ENCODE measurements at places on chromosomes 6 and 20.

GRCh38 chr20:64223526-64224067 is 32.0 kb upstream of the PCMTD2 start:
- no peak for DNase-seq

DNA sequence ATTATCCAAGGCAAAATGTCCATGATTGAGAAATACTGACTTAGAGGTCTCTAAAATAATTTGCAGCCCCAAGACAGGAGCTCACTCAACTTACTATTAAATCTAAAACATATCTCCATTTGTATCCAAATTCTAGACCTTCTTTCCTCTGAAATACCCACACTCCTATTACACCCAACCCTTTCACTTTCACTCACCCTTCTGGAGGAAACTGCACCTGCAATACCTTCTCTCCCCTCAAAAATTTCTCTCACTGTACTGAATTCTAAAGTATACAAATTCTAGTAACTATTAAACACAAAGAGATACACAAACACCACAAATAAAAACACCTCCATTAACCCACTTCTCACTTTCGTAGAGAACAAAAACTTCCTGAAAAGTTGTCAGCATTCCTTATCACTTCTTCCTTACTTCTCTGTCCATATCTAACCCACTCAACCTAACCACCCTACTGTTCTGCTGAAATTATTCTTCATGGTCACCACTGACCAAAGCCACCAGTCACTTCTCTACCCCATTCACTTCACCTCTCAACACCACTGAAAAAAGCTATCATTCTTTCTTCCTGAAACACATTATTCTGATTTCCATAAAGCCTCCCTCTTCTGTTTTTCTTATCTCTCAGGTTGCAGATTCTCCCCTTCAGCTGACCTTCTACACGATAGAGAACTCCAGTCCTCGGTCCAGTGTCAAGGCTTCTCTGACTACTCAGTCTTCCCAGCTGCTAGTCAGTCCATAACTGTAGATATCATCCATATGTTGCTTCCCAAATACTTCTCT is 12.0 kb downstream of the LMBRD1 start:
- no peak for DNase-seq

GRCh38 chr6:62707156-62707555 is 421.1 kb upstream of the KHDRBS2 start:
- DNase-seq: no peak

DNA sequence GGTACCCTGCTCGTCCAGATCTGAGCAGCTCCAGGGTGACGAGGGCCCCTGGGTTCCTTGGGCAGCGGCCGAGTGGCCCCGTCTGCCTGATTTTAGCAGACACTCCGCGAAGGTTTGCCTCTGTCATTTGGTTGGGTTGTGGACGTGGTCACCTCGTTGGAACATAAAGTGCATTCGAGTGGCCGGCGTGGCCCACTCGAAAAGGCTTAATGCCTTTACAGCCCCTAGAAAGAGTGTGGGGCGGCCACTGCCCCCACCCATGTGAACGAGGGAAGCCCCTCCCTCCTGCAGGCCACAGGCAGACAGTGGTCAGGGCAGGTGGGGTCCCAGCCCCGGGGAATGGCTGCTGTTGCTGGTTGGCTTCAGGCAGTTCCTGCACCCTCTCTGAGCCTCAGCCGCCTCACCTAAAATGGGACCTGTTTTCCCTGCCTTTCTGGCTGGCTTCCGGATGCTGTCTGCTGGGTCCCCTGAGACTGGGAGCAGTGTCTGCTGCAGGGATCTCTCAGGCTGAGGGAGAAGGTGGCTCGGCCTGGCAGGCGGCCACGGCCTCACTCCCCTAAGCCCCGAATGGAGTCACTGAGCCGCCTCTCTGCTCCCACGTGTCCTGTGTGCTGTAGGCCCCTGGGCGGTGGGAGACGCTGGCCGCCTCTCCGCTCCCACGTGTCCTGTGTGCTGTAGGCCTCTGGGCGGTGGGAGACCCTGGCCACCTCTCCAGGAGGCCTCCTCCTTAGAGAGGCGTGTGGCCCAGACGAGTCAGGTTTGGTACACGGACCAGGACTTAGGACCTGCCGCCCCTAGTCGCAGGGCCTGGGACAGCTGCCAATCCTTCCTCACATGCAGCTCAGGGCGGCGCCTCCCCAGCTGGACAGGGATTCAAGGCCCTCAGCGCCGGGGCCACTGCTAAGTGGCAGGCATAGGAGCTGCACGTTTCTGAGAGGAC is 233.0 kb downstream of the ERMARD start:
- no peak for DNase-seq

- no peak for DNase-seq
Measured at GRCh38 chr6:74289884-74290283, 593.9 kb downstream of the CD109 start.

GRCh38 chr6:110369066-110369465 is 10.9 kb upstream of the METTL24 start:
- no peak for DNase-seq

DNA sequence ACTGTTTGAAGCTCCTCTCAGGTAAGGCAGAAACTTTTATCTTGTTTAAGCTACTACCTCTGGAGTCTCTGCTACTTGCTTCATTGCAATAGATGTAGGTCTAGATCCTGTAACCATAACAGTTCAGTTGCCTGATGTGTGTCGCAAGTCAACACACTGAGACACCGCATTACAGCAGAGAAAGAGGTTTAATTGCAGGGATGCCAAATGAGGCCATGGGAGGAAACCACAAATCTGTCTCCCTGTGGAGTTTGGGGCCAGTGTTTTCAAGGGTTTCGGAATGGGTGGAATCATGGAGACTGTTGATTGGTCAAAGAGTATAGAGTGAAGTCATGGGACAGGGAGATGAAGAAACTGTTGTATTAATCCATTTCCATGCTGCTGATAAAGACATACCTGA is 57.1 kb upstream of the RBM24 start:
- DNase-seq: no peak

DNA sequence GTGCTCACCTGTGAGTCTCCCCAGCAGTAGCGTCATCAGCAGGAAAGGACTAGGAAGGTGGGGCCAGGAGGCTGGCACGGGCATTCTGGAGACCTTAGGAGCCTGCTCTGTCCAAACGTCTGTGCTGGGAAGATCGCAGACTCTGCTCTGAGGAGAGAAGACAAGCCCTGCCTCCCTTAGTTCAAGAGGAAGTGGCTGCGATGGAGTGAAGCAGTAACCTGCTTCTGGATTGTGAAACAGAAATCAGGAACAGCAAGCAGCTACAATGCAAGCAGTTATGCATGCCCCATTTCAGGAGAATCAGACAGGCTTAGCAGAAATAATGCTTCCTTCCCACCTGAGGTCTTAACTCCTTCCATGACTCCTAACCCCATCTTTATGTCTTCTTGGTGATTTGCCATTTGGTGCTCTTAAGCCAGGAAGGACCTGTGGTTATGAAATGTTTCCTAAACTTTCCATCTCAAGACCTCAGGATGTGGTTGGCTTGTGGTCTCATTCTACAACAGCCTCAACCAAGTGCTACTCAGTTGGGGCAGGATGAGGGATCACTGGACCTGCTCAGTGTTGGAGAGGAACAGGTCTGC is at the start of gene SIRPB1:
SIRPB1 (minus strand) TSS at position 149 of the 584 bp plus-strand sequence; CDS start at position 84, 65 bp downstream.
- DNase-seq: no peak

DNA sequence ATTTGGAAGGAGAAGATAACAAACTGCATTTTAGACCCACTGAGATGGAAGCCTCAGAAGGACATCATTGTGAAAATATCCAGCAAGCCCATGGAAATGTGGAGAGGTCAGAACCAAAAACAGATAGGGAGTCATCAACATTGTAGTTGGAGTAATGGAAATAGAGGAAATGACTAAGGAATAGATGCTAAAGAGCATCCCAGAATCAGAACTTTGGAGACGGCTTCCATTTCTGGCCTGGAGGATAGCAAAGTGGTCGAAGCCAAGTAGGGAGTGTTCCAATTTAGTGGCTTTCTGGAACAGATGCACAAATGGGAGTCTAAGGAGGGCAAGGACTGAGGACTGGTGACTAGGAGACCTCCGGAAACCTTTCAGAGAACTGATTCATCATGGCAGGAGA is 3.6 kb downstream of the BEND6 start:
- no peak for DNase-seq

GRCh38 chr20:57582432-57583288 is 21.8 kb downstream of the PCK1 start:
- DNase-seq: no peak

GRCh38 chr6:53611889-53612288 is 53.7 kb downstream of the KLHL31 start:
- DNase-seq: no peak

DNA sequence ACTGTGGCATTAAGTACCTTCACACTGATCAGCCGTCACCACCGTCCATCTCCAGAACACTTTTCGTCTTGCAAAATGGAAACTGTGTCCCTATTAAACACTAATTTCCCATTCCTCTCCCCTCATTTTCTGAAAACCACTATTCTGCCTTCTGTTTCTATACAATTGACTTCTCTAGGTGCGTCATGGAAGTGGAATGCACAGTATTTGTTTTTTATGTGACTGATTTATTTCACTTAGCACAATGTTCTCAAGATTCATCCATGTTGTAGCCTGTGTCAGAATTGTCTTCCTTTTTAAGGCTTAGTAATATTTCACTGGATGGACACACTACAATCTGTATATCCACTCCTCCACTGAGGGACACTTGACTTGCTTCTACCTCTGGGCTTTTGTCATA is 53.8 kb upstream of the PDE10A start:
- no peak for DNase-seq

DNA sequence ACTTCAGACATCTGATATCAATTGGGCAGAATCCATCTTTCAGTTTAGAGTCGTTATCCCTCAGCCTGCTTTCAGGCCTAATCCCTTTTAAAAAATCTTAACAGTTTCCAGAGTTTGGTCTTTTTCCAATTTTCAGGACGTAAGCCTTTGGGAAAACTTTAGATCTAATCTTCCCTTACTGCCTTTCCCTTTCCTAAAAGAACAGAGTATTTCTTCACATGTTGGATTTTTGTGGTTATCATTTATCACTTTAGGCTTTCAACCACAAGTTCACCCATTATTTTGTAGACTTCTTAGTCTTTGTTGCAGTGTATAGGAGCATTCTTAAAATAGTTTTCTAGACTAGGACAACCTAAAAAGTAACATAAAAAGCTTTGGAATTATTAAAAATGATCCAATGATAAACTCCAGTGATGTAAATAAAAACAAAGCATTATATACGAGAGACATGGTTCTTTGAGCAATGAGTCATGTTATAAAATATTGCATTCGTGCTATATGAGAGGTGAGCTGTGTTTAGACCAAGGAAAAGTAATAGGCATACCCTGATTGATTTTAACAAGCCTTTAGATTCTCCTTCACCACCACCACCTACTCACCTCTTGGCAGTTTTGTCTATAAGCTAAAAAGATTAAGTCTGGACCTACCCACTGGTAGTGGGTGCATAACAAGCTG is 90.4 kb upstream of the MCHR2 start:
- DNase-seq: no peak

- no peak for DNase-seq
Measured at GRCh38 chr20:57633945-57634491, 13.8 kb upstream of the ZBP1 start.

GRCh38 chr20:21237956-21238799 is 65.0 kb upstream of the XRN2 start:
- no peak for DNase-seq

- DNase-seq: no peak
Measured at GRCh38 chr20:17705916-17706315, 6.2 kb downstream of the BANF2 start.

- DNase-seq: no peak
Measured at GRCh38 chr6:25168637-25169036, 110.5 kb upstream of the CARMIL1 start.

All from activated CD4-positive, alpha-beta T cell treated with anti-CD3 and anti-CD28 coated beads for 4 hours (primary cell).